ENCODE measurements at places on chromosomes 1 and 21.

DNA sequence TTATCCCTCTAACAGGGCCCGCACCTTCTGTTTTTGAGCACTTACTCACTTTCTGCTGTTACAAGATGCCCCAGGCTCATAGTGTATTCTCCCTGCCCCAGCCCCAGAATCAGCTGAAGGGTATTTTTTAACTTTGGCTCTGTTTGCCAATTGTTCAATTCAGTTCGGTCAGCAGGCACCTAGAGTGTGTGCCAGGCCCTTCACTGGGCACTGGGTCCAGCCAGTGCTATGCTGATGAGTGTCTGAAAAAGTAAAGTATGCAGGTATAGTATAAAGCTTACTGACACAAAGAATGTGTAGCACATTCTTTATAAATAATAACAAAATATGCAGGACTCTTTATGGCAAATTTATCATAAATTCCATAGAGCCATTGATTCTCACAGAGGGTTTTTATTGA is 35.0 kb downstream of the FHAD1 start:
- DNase-seq: no peak

- no peak for DNase-seq
Observed at GRCh38 chr1:235295902-235296350, 32.1 kb downstream of the ARID4B start.

DNA sequence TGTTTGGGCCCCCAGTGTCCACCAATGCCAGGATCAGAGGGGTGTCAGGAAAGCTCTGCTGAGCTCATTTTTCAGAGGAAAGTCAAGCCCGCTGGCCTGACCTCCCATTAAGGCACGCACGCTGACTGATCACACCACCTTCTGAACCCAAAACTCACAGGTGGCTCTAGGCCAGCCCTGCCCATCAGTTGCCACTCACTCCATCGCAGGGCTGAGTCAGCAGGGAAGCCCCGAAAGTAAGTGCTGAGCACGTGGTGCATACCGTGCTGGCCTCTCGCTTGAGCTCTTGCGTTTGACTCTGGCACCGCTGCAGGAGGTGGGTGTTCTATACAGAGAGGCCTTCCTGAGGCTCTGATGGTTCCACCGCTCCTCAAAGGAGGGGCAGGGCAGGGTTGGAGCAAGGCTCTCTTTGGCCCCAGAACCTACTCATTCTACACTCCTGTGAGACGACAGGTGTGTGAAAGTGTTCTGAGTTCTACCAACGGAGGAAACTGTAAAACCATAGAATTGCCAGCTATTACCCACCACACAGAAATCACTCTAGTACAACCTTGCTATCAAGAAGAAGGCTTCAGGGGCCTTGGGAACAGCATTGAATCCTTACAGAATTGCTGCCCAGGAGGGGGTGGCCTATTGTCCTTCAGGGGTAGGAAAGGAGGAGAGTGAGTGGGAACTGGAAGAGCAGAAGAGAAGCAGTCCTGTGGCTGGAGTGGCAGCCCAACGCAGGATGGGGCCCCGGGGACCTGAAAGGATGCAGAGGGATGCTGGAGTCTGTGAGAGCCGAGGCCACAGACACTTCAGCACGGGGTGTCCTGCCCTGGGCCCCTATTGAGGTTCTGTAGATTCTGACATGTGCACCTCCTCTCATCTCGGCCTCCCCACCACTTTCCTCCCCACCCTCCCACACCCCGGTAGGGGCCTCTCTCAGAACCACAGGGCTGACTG is 214.7 kb upstream of the EDN2 start:
- peak; percentile 78 for DNase-seq

GRCh38 chr1:153852170-153852569 is 70.6 kb downstream of the GATAD2B start:
- DNase-seq: no peak

DNA sequence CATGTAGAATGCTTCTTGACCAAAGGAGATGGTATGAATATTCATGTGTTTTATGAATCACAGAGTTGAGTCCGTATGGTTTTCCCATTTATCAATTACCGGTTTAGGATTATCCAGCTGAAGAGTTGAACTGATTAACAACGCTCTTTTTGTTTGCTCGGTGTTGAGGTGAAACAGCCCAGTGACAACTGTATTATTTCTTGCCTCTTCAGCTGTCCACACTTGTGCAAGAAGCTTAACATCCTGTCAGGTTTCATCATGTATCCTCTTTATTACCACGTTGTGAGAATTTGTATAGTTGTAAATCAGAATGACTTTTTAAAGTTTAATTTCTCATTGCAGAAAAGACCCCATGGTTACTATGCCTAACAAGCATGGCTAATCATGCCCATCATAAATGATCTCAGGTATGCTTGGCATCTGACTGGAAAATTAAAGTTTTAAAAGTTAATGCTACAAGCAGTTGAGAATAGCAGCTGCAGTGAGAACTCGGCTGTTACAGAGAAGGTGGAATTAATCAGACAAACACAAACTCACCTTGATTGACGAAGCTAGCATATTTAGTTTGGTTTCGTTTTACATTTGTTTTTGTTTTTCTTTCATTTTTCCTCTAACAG is 563.2 kb upstream of the ADGRL2 start:
- DNase-seq: no peak

- DNase-seq: no peak
Observed at GRCh38 chr1:223755992-223756775, 43.8 kb downstream of the CAPN2 start.

DNA sequence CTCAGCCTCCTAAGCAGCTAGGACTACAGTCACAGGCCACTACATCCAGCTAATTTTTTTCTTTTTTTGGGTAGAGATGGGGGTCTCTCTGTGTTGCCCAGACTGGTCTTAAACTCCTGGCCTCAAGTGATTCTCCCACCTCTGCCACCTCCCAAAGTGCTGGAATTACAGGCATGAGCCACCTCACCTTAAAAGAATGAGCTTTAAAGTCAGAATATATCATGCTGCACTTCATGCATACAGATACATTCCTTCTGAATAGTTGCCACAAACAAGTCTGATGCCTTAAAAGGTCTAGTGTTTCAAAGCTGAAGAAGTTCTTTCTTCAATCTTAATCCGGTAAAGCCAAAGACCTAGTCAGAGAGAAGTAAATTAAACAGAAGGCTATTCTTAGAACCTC is 23.8 kb upstream of the CPLANE2 start:
- no peak for DNase-seq

- no peak for DNase-seq
Observed at GRCh38 chr1:99943223-99943794, 26.5 kb upstream of the SLC35A3 start.

- DNase-seq: no peak
Observed at GRCh38 chr1:39959651-39960333, 4.8 kb downstream of the MFSD2A start.

GRCh38 chr1:27951396-27951795 is 8.4 kb upstream of the XKR8 start:
- DNase-seq: no peak

DNA sequence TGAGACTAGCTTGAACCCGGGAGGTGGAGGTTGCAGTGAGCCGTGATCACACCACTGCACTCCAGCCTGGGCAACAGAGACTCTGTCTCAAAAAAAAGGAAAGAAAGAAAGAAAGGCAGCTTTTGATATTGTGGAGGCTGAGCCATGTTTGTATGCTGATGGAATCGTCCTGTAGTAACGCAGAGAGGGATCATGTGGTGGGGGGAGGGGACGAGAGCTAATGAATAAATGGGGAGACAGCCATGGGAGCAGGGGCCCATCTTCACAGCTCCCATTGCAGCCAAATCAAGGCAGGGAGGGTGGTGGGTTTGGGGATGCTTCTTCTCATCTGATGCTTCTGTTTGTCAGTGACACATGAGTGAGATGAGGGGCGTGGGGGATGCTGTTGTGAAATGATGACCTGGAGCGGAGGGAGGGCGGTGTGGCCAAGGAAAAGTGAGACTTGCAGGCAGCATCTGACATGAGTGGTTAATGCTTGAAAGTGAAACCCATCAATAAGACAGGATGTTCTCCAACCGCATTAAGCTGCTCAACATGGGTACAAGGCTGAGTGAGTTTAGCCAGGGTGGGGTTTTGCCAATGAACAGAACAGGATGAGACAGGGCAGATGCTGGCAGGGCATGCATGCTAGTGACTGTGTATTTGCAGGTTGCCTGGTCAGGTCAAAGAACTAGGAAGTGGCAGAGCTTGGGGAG is 16.7 kb downstream of the SPATA21 start:
- DNase-seq: peak; percentile 72

GRCh38 chr1:60857851-60858250 is 224.5 kb upstream of the NFIA start:
- no peak for DNase-seq

- DNase-seq: no peak
Observed at GRCh38 chr1:154206196-154206595, at the start of gene CFAP141. Gene CFAP141 (minus strand): TSS chr1:154206333. CDS start chr1:154206307, 26 bp downstream.

- no peak for DNase-seq
Observed at GRCh38 chr1:234656070-234656895, 46.3 kb upstream of the IRF2BP2 start.

DNA sequence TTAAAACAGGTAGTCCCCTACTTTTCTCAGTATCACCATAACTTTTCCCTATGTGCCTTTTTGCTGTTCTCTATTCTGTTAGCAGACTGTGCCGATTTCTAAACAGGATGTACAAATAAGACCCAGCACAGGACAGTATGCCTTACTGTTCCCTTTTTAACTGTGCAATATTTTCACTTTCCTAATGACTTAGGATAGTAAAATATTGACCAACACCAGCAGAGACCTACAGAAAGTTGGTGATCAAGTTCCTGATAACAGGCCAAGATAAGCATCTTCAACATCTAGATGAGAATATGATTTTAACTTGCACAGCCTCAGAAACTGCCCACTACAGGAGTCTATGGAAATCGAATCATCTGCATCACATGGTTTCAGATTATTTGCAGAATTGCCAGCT is 42.0 kb downstream of the ADSS2 start:
- peak; percentile 23 for DNase-seq

DNA sequence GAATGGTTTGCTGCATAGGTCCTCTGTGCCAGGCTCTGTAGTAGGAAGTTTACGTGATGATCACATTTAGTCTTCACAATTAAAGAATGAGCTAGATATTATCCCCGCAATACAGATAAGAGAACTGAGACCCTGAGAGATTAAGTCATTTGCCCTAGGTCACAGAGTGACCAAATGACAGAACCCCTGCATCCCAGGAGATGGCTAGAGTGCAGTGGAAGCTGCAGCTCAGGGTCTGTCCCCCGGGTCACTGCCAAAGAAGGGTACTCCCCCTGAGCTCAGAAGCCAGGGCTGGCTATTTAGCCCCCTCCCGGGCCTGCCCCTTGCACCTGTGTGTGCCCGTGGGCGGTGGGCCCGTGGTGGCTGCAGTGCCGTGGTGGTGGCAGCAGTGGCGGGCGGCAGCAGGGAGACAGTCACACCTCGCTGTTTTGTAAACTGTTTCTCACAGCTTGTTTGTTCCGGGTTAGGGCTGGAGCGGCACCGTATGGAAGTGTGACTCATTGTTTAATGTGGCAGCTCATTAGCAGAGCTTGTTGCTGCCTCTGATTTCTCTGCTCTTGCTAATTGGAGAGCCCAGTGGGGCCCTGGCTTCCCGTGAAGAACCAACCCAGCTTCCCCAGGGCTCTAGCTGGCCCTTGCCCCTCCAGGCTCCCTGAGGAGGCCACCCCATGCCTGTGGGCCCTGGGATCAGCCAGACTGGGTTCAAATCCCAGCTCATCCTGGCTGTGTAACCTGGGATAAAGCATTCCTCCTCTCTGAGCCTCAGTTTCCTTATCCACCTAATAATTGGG is 19.3 kb upstream of the FOXO6 start:
- DNase-seq: no peak

GRCh38 chr21:32062591-32063227 is 189.9 kb downstream of the HUNK start:
- DNase-seq: no peak

- no peak for DNase-seq
Observed at GRCh38 chr1:78765489-78765888, 115.9 kb downstream of the IFI44 start.

DNA sequence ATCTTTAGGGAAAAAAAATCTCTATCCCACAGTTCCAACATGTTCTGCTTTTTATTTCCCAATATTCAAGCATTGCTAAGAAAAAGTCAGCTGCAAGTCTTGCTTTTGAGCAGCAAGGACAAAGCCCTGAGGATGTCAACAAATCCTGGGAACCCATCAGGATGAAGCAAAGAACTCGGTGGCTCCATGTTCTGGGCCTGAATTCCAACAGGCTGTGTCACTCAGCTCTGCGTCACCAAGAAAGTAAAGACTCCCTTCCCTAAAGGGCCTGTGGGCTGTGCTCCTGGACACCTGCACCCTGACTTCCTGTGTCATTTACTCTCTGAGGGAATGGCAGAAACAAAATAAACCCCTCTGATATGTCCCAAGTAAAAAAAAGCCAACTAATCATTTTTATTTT is 95.5 kb downstream of the TIAM1 start:
- no peak for DNase-seq

GRCh38 chr1:212794561-212795014 is 2.9 kb downstream of the TATDN3 start:
- DNase-seq: peak; percentile 71

- DNase-seq: no peak
Observed at GRCh38 chr1:19179597-19180264, 30.3 kb downstream of the UBR4 start.

- no peak for DNase-seq
Observed at GRCh38 chr1:9120312-9120958, 8.5 kb downstream of the GPR157 start.

DNA sequence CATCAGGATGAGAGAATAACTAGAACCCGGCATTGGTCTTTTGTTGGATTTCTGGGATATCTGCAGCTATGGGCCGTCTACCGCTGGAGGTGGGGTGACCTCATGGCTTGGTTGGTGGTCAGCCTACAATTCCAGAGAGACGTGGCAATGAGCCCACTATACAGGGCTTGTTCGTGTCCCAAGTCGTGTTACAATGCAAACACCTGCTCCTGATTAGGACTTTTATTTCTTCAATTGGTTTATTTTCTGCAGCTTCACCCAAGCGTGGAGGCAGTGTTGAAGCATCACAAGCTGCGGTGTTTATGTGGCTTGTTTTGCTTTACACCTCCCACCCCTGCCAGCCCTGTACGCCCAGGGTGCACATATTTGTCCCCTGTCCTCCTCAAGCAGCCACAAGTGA is 211.7 kb upstream of the TMEM51 start:
- DNase-seq: no peak

DNA sequence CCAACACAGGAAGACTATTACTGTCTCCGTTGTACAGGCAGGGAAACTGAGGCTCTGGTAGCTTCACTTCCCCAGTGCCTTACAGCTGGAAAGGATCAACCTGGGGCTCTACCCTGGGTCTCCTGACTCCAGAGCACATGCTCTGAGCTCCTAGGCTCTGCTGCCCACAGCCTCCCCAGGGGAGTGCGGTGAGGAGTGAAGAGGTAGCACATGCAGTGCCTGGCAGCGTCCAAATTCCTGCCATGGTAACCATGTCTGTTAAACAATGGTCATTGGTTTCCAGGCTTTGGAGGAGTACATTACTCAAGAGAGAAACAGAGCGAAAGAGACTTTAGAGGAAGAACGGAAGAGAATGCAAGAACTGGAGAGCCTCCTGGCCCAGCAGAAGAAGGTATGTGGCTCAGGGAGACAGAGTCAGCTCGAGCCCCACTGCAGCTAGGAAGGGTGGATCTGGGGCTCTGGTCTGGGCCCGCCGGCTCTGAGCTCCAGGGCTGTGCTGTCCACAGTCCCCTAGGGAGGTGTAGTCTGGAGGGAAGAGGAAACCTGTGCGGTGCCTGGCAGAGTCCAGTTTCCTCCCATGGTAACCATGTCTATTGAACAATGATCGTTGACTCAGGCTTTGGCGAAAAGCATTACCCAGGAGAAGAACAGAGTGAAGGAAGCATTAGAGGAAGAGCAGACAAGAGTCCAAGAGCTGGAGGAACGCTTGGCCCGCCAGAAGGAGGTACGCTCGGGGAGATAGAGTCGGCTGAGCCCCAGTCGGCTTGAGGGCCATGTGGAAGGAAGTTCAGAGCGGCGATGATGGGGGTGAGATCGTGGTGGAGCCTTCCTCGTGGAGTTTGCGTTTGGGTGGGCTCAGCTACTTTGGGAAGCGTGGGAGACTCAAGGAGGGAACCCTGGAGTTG is 64.6 kb upstream of the EFHD2 start:
- no peak for DNase-seq
